Femur (tissue), 1 donor: ENCODE measurements at places on chromosomes 7 and 10.
A peak's percentile ranks its signal among the peaks of the same experiment; 100 is the strongest.

DNA sequence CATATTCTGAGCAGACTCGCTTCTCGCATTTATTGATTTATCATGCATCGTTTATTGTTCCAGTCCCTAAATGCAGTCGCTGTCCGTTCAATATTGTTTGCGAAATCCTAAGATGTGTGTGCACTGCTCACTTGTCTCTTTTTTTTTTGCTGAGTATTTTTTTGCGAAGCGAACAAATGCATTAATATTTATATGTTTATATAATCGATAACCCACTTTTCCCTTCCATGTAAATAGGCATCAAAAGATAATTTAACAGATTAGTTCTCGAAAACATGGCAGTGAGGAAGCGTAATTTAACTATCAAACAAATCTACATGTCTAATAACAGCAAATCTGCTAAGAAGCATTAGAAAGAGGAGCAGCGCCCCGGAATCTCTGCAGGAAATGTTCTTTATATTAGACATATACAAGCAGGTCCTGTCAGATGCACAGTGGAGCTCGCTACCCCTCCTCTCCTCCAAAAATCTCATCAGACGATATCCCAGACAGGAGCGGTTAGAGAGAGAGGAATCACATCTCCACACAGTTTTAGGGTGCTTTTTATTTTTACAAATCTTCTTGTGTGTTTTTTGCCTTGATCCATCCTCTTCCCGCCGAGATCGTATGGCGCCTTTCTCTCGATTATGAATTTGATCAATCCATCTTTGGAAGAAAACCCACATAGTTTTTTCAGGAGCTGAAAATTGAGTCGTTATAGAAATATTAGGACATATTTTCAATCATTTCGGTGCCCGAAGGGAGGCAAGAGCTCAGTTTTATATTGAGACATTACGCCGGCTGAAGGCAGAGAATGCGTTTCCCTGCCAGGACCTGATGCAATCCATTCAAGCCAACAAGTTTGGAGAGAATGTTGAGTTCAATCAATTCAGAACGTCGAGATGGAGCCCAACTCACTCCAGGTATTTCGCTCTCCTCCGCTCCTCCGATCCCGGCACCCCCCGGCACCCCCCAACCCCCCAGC, at the start of gene ARID5B:
Gene ARID5B, plus strand, starts transcription at position 871 of the 964 bp plus-strand sequence. Its CDS starts 11 bp downstream, at position 882.
- DNase-seq = peak; percentile 62

GRCh38 chr10:44938956-44939355, 20.6 kb upstream of the RASSF4 start:
- no peak for DNase-seq

DNA sequence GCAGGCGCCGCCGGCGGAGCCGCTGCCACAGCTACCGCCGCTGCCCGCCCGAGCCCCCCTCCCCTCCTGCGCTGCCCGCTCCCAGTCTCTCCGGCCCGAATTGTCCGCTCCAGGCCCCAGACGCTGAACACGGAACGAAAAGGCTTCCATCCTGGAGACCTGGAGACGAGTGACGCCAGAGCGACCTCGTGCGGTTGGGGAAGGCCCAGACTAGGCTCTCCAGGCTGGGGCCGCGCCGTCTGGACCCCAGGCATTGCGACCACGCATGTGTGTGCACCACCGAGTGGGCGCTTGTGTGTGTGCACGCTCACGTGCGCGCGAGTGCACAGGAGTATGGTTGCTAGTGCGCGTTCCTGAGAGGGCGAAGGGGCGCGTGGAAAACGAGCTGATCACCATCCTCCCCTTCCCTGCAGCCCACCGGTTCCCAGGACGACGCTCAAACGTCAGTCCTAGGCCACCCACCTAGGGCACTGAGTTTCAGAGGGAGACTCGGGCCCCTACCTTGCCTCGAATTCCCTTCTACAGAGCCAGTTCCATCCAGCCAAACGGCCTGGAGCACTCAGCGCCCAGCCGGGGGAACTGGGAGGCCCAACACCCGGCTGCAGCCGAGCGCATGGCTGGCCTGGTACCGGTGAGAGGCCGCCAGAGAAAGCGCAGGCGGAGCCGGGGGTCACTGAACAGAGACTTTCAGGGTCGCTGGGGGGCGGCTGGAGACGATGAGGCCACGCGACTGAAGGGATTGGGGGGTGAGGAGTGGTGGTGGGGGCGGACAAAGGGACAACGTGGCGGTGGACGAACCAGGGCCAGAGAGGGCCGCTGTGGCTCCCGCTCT, 11.6 kb downstream of the LBX1 start:
- no peak for DNase-seq

DNA sequence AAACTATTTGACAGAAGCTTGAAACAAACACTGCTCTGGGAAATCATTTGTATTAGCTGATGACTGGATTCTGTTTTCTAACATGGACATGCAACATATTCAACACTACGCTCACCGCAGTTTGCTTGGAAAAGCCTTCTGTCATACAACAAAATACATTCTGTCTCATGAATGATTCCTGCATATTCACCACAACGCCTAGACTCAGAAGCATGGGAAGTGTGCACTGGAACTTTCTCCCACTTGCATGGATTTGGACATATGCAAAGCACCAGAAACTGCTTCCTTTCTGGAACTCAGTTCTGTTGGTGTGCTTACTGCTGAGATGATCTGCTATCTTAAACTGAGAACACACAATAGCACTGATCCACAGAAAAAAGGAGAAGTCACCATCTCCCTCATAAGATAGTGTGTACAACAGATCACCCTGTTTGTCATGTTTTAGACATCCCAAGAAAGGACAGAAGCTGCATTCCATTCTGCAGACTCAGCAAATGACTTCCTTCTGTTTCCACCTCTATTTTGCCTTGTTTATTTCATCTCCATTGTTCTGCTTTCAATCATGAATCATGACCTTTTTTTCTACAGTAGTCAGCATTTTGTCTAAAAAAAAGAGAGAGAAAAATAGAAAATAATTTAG, 115.8 kb downstream of the HTR7 start:
- DNase-seq = no peak

DNA sequence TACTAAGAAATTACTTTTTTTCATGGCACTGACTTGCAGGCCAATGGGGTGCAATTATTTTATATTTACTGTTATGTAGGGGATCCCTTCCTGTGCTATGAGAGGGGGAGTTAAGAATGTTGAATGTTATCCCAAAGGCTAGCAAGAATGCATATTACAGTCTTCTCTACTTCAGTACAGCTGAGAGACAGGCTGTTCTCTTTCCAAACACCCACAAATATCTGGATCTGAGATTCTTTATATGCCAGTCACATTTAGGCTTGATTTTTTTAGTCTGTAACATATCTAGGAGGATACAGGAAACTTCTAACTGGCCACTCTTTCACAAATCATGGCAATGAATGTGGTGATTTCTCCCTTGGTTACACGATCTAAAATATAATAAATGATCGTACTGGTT, 266.4 kb upstream of the FZD8 start:
- no peak for DNase-seq

DNA sequence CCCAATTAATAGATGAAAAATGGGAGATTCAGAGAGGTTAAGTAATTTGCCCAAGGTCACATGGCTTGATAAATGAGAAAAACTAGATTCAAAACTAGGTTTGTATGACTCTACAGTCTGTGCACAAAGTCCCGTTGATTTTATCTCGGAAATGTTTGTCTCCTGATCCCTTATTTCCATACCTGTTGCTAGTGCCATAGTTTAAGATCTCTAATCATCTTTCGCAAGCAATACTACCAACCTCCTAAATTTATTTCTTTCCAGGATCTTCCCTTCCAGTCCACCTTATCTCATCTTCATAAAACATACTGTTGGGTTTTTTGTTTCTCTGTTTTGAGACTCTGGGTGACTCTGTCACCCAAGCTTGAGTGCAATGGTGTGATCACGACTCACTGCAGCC, 2.9 kb downstream of the NT5C3A start:
- no peak for DNase-seq
